GOT3 (cell line): ENCODE measurements at places on chromosomes 2 and 18.

DNA sequence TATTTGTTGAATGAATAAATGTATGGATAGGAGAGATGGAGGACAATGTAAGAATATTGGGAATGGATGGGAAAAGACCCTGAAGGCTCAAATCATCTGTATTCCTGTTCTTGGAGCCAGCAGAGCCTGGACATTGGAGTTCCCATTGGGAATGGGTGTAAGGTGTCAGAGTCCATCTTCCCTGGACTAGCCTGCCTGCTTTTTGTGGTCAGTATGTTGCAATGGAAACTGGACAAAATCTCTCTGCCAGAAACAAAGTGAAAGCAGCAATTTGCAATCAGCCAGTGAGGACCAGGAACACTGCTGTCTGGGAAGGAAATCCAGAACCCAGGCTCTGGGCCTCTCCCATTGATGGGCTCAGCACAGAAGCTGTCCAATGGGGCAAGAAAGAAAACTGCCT lies 83.5 kb upstream of the SKOR2 start:
- DNase-seq = no peak

DNA sequence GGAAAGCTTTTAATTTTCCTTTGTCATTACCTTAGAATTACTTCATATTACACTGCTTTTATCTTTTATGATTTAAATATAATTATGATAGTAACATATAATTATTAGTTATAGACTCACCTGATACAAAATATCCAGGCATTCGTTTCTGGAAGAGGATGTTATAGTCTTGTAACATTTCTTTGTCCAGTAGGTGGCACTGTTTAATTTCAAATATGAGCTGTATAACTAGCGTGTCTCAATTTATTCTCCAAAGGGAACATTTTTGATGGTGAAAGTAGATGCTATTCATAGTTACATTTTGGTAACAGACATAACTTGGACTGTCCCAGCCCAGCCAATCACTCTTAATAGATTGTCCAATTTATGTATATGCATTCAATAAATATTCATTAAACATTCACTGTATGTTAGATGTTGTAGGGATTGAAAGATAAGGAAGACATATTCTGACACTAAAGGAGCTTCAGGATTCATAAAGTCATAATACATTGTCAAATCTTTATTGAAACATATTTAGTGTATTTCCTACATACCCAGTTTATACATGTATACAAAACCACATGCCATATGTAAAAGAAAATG lies 19.2 kb downstream of the DAW1 start:
- DNase-seq = no peak

- DNase-seq = no peak
Observed at GRCh38 chr18:70848329-70848728, 559.5 kb downstream of the SOCS6 start.

GRCh38 chr2:48874282-48874681 lies 118.8 kb upstream of the LHCGR start:
- no peak for DNase-seq

DNA sequence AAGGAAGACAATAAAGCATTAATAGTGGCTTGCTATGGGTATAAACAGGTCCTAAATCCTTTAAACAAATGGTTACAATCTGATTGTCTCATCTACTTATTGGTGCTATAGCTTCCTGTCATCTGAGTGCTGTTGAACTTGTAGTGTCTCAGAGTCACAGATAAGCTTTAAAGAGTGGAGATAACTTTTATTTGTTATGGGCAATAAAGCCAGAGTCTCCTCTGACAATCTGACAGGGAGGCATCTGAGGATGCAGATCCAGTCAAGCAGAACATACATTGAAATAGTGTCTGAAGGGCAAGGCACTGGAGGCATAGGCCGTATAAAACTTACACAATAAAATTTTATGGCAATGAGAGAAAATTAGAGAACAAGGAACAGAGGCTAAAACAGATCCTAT lies 1132.4 kb upstream of the CDH2 start:
- DNase-seq = no peak

DNA sequence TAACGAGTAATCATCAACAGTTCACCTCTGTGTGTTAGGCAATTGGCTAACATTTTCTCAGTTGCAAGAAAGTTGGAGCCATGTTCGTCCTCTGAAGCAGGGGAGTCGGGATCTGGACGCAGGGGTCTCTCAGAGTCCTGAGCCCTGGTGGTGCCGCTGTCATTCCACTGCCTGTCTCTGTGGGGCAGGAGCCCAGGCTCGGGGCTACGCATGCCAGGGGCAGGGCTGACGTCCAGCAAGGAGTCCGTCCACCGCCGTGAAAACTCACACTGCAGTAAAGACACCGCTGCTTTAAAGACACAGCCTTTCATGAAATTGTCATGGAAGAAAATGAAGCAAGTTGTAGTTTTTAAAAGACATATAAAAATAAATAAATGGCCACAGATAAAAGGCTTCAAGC lies 571.1 kb upstream of the SOX11 start:
- no peak for DNase-seq

- DNase-seq = no peak
Observed at GRCh38 chr2:197453914-197454398, 604 bp downstream of the COQ10B start.
